ENCODE measurements at places on chromosomes 3 and 15.

GRCh38 chr3:130626049-130626448, 109.1 kb downstream of the COL6A6 start:
- DNase-seq, result no peak

DNA sequence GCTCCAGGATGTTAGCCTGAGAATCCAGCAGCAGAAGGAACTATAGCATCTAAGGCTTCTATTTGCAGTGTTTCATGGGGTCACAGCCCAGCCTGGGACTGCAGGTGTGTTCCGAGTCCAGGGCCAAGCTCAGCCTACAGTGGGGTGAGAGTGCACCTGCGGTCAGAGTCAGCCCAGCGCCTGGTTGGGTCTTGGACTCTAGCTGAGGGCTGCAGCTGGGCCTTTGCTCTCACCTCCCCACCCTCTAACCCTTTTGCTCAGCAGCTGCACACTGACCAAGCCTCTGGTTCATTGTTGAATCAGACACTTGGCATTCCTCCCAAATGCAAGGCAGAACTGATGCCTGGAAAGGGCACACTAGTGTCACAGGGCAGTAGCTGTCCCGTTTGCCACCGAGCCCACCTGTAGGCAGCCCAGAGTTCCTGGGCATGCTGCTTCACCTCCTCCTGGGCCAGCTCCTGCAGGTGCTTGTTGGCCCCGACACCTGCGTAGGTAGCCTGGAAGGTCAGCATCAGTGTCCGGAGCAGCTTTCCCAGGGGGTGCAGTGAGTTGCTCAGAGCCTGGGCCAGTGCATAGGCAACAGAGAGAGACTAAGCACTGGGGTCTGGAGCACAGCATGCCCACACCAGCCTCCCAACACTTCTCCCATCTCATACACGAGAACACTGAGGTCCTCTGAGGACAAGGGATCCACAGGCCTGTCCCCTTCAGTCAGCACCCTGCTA, 17.5 kb downstream of the ALS2CL start:
- no peak for DNase-seq

DNA sequence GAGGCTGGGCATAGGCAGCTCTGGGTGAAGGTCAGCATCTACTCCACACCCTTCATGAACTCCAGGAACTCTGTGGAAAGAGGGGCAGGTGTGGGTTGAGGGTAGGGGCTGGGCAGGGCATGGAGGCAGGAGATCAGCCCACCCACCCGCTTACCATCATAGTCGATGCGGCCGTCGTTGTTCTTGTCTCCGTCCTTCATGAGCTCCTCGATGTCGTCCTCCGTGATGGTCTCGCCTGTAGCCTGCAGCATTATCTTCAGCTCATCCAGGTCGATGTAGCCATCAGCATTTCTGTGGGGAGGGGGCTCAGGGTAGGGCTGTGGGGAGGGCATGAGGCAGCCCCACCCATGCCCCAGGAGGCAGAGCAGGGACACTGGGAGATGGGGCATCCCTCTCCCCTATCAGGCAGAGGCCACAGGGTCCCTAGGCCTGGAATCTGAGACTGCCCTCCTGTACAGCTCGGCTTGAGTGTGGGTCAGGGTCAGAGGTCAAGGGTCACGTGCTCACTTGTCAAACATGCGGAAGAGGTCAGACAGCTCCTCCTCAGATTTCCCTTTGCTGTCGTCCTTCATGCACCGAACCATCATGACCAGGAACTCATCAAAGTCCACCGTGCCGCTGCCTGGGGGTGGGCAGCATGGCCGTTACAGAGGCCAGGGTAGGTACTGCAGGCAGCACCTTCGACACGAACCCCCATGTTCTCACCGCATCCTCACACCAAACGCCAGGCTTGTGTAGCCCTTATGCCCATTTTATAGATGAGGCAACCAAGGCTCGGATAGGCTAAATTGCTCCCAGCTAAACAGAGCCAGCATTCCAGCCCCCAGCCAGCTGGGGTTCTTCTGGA, 2.4 kb downstream of the TNNC1 start:
- DNase-seq, result no peak

GRCh38 chr3:168532135-168532534, 436.4 kb upstream of the GOLIM4 start:
- no peak for DNase-seq

Measured in kidney (tissue), 22 donors.